Aorta (tissue), 5 donors: ENCODE measurements at places on chromosomes 1 and 21. TPM values are rescaled to one million over a fixed set of nuclear protein-coding genes. Genes with fewer than 3 reads are reported as not detected.

- no peak for DNase-seq
Observed at GRCh38 chr1:183385340-183386144, 32.6 kb downstream of the NMNAT2 start.

FALEC gene
- total RNA-seq, result not detected

ARHGEF10L gene
- 143 TPM for total RNA-seq

SLAMF9 gene
- not detected for total RNA-seq

GRCh38 chr21:29302359-29302875 lies 3.7 kb downstream of the BACH1 start:
- DNase-seq, result no peak
